ENCODE measurements at places on chromosomes 3 and 15. TPM values are rescaled to one million over a fixed set of nuclear protein-coding genes. Genes with fewer than 3 reads are reported as not detected.

The TXNRD3 gene
- total RNA-seq: 13.7 TPM

The ABHD6 gene
- 8.9 TPM for total RNA-seq

The TIGIT gene
- not detected for total RNA-seq

The NUDT16 gene
- total RNA-seq: 14.1 TPM

The IGF2BP2 gene
- total RNA-seq: 81.0 TPM

The SAMD7 gene
- total RNA-seq: not detected

The GPR27 gene
- 0.12 TPM for total RNA-seq

The RTP1 gene
- total RNA-seq: not detected

The DUOXA1 gene
- 0.49 TPM for total RNA-seq

The CCDC33 gene
- total RNA-seq: not detected

The NOX5 gene
- 0.49 TPM for total RNA-seq

The CCRL2 gene
- 0.12 TPM for total RNA-seq

The IVD gene
- 57.8 TPM for total RNA-seq
